Activated CD4-positive, alpha-beta T cell treated with anti-CD3 and anti-CD28 coated beads, Interleukin-2, amount 50 U/mL, for 1 hour (primary cell): ENCODE measurements at places on chromosomes 2 and 18.

DNA sequence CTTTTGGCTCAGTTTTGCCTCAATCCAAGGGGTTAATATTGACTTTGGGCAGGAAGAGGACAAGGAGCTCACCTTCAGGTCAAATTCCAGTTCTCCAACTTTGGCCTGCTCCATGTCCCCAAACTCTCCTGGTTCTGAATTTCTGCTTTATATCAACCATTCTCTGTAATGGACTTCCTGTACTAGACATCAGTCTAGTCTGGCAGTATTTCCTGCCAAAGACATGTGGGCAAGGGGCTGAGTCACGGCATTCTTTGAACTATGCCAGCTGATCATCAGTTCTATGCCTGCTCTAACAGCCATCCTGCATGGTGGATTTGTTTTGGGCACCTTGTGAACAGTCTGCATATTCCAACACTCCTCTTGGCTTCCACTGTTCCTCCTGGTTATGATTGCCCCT is 199.4 kb downstream of the ZEB2 start:
- DNase-seq: peak; percentile 41

DNA sequence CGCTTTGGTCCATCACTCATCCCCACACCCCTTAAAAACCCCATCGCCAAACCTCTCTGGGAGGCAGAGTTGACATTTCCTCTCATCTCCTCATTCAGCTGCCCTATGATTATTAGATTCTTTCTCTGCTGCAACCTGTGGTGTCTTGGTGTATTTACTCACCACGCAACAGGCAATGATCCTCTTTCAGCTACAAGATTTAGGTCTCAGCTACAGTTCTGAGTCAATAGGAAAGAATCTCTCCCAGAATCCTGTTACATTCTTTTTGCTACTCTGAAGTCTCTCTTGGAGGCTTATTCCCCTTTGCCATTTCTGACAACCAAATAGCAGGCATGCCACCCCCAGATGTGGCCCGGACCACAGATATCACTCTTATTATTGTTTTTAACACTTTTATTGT is 468.3 kb upstream of the GYPC start:
- DNase-seq: no peak

DNA sequence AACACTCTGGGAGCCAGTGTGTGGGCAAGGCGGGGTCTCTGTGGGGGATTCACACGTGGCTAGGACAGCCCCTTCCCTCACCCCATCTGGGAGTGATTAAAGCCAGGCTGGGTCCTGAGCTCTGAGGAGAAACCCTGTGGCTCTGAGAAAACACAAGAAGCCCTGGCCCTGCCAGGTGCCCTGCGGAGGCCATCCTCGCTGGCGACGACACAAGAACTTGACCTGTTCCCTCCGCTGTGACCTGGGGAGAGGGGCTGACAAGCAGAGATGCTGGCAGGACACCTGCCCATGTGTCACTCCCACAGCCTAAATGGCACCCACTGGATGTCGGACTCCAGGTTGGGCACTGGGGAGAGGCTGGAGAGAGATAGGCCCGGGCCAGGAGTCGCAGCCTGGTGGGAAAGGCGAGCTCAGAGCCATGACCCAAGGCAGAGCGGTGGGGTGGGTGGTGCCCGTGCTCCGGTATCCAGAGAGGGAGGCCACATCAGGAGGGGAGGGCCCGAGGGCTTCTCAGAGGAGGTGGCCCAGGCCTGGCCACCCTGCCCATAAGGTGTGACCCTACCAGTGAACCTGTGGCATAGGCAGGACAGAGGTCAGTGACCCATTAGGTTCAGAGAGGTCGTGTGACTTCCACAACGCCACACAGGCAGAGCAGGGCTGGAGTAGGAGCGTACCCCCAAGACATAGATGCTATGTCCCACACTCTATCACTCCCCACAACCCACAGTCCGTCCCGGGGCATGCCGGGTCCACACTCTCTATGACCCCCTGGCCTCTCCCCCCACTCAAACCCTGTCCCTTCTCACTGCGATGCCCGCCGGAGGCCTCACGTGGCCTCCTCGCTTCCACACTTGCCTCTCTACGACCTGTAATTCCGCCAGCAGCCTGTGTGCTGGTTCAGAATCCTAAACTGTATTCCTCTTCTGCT is 59.4 kb upstream of the HPCAL1 start:
- no peak for DNase-seq

DNA sequence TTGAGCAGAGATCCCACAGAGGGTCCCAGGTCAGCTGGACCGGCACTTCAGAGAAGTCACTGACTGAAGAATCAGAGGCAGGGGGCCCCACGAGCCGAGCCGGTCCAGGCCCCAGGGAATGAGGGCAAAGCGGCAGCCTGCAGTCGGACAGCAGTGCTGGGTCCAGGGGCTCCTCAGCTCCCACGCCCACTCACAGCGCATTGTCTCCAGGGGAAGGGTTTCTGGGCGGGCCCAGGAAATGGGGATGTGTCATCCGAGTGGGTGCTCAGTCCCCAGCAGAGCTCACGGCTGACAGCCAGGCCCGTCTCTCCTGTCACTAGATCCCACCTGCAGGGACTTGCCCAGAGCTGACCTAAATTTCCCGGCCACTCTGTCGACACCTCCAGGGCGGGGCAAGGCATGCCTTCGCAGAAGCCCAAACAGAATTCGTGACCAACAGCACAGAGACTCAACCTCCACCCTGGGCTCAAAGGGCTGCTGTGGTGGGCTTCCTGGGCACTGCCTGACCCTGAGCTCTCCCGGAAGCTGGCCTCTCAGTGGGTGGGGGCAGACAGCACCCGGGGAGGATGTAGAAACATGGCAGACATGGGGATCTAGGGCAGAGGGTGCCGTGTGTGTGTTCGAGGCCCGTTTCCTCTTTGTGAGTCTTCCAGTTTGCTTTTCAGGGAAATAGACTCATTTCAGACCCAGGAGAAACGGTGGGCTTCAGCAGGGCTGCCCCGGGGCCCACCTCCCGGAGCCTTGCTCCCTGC is 42.1 kb upstream of the TAF1B start:
- DNase-seq: peak; percentile 56

DNA sequence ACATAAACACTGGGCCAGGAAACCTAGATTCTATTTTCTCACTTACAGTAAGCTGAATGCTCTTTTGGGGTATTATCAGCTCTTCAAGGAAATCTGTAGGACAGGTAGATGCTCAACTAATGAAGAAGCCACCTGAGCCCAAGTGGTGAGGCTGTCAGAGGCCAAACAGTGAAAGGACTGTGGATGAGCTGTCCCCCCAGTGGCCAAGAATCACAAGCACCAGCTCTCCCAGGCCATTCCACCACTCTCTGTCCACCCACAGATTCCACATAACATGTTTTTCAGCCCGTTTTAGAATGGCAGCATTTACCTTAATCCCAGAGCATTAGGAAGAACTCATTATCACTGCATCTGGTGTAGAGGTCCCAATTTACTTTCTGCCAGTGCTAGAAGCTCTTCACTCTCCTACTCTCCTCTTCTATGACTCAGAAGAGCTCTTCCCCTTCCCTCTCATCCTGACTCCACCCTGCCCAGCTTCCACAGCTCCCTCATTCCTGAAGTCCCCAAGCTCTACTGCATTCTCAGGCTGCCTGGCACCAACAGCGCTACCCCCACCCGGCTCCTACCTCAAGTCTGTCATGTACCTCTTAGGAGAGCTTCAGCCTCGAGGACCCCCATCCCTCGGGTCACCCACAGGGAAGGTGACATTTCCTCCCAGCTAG is 43.8 kb upstream of the GORASP2 start:
- DNase-seq: no peak

GRCh38 chr2:52335727-52336126 is 1303.8 kb upstream of the NRXN1 start:
- no peak for DNase-seq

GRCh38 chr2:136168720-136169119 is 50.8 kb upstream of the CXCR4 start:
- no peak for DNase-seq

DNA sequence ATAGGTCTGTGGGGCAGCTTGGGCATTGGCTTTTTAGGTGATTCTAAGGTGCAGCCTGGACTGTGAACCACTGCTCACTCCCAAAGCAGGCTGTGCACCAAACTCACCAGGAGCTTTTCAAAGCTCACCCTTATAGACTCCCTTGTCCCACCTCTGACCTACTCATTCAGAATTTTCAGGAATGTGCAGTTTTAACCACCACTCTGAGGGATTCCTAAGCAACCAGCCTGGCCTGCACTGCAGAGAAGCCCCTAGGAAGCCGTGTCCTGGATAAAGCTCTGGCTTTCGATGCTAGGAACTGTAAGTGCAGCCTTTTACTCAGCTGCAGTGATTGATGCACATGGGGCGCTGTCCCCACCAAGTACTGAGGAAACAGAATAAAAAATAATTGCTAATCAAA is 33.0 kb downstream of the MRO start:
- no peak for DNase-seq

DNA sequence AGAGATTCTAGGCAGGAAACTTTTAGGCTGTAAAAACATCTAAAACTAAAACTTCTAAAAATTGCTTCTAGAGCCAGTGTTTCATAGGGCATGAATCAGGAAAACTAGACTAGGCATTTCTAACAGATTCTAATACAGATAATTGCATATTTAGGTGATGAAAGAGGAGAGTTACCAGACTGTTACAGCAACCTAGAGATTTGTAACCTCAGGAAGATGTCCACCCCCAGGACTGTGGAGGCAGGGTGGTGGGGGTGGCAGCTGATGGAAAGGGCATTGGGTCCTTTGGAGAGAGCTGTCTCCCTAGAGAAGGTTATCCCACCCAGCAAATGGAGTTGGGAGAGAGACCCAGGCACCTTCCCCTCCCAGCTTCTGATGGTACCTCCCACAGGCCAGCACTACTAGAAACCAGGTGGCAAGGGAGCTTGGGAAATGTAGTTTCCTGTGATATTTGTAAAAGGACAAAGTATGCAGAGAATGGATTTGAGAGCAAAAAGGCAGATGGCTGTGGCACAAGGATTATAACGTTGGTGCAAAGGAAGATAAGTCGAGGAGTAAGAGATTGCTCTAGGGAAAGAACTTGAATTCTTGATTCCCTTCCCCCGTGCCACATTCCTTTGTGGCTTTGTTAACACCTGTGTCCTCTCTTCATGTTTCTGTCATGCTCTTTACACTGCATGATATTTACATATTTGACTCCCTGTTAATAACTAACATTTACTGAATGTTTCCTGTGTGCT is 75.6 kb upstream of the MGAT5 start:
- DNase-seq: no peak

DNA sequence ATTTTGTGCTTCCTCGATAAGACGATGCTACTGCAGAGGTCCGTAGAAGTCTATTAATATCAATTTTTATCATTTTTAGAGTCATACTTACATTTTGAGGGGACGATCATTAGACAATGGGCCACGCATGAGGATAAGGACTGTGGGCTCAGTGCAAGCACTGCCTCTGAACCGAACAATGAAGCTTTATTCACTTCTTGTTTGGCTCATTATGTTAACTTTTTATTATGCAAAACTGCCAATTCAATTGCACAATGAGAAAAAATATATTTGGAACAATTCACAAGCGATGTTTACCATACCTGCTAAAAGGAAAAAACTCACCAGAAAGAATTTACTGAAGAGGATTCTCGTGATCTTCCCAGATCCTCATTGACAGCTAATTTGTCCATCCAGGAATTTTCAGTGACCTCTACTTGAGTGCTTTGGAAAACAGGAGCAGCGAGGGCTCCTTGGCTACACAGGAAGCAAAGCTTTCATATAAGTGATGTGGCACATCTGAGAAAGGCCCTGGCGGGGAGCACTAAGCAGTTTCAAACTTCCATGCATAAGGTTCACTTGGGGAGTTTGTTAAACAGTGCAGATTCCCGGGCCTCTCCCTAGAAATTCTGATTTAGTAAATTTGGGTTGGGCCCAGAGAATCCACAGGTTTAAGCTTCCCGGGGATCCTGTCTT is 13.3 kb upstream of the CAPN13 start:
- no peak for DNase-seq

DNA sequence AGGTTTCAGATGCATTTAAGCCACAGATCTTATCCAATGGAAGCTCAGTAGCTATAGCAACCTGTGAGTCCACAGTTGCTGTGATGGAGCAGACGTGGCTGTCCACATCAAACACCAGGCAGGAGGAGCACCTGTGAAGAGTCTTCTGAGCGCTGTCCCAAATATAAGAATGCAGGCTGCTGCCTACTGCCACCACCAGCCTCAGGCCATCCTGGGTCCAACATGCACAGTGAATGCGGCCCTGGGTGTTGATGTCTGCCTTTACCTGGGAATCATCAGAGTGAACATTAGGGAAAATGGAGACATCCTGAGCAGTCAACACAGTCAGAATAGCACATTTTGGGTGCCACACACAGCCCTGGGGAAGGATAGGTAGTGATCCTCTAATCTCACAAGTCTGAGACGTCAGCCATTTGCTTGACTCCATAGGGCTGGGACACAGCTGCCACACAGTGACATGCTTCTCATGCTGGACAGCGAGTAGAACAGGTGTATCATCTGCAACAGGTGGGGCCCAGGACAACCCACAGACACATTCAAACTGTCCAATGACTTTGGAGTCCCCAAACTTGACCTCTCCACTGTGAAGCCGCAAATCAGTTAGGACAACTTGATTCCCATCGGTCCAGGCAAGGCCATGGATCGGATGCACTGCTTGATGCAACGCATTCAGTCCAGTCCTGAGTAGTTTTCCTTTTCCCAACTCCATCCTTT is 8.2 kb downstream of the WDCP start:
- DNase-seq: no peak
